CD4-positive, CD25-positive, alpha-beta regulatory T cell (primary cell): ENCODE measurements at places on chromosomes 1 and 21. TPM values are rescaled to one million over a fixed set of nuclear protein-coding genes. Genes with fewer than 3 reads are reported as not detected.

GRCh38 chr1:233603478-233603877, 10.4 kb upstream of the KCNK1 start:
- no peaks in the 10 kb centered on the region for H3K36me3 ChIP-seq
- peaks cover 6% of the 10 kb centered on the region for H3K27me3 ChIP-seq
- DNase-seq: no peak
- H3K4me1 ChIP-seq: peaks cover 7% of the 10 kb centered on the region
- no peak overlapping the region for H3K4me3 ChIP-seq

- no peaks in the 10 kb centered on the region for H3K36me3 ChIP-seq
- H3K27ac ChIP-seq: peak overlapping the region; percentile 63
- no peaks in the 10 kb centered on the region for H3K27me3 ChIP-seq
- H3K4me3 ChIP-seq: no peak overlapping the region
- DNase-seq: no peak
Observed at GRCh38 chr1:150283260-150283659, 906 bp downstream of the CIART start.

- H3K36me3 ChIP-seq: no peaks in the 10 kb centered on the region
- H3K4me3 ChIP-seq: no peak overlapping the region
- DNase-seq: peak; percentile 11
- H3K27me3 ChIP-seq: no peaks in the 10 kb centered on the region
Observed at GRCh38 chr1:212712451-212713303, 13.0 kb upstream of the BATF3 start.

The CFHR2 gene
- not detected for total RNA-seq

The RHBG gene
- not detected for total RNA-seq
